ENCODE measurements at places on chromosomes 13 and 19.

- DNase-seq: peak; percentile 67
These were observed 8.9 kb downstream of the CIC start for GRCh38 chr19:42277821-42278451.

GRCh38 chr19:16594131-16594586 lies 21.9 kb upstream of the SLC35E1 start:
- DNase-seq: no peak

- DNase-seq: peak; percentile 64
These were observed at the start of gene SCGB2B2 for GRCh38 chr19:34676697-34677385. SCGB2B2 (minus strand) TSS chr19:34677159; CDS start chr19:34594563, 82,596 bp downstream.

- DNase-seq: no peak
These were observed 149.1 kb downstream of the TM9SF2 start for GRCh38 chr13:99650410-99650809.

DNA sequence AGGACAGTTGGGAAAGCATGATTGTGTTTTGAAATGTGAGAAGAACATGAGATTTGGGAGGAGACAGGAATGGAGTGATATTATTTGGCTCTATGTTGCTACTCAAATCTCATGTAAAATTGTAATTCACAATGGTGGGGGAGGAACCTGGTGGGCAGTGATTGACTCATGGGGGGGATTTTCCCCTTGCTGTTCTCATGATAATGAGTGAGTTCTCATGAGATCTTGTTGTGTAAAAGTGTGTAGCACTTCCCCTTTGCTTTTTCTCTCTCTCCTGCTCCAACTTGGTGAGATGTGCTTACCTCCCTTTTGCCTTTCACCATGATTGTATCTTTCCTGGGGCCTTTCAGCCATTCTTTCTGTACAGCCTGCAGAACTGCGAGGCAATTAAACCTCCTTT lies 1261.0 kb upstream of the ATXN8OS start:
- no peak for DNase-seq

- no peak for DNase-seq
These were observed 91.7 kb downstream of the ATP8A2 start for GRCh38 chr13:25463496-25463895.

GRCh38 chr13:110156301-110157049 lies 150.5 kb downstream of the COL4A1 start:
- no peak for DNase-seq

GRCh38 chr13:114144606-114145244 lies 12.3 kb upstream of the RASA3 start:
- no peak for DNase-seq

DNA sequence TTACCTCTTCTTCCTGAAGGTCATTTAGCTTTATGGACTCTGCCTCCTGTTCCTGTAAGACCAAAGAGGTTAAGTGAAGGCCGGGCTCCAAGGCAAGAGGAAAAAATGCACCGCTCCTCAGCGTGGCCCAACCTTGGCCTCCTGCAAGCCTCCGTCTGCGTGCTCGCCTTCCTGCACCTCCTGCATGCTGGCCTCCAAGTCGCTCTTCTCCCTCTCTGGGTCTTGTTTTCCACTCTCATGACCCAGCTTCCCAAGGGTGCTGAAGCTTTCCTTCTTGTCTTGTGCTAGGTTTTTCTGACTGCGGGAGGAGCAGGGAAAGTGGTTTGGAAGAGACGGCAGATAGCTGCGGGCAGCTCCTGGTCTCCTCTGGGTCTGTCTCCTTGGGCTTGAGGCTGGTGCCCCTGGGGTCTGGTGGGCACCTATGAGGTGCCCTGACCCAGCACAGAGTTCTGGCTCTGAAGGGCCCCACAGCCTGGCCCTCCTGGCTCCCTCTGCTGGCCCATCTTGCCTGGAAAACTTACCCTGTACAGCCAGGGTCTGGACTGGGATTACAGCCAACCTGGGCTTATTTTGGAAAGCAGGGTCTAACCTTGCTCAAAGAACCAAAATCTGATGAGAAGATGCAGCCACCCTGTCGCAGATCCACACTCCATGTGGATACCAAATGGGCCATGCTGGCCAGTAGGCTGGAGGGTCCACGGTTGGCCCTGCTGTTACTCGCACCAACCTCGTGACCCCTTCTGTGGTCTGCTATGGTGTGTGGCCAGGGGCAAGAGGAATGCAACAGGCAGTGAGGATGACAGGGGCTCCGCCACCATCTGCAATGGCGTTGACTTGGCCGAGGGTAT lies 5.2 kb downstream of the C13orf46 start:
- peak; percentile 6 for DNase-seq

GRCh38 chr19:12648088-12648487 lies 18.5 kb downstream of the MAN2B1 start:
- no peak for DNase-seq

GRCh38 chr19:3179739-3180293 lies 1.2 kb downstream of the S1PR4 start:
- no peak for DNase-seq

- DNase-seq: peak; percentile 67
These were observed 120.8 kb upstream of the ZNF507 start for GRCh38 chr19:32224371-32225244.

DNA sequence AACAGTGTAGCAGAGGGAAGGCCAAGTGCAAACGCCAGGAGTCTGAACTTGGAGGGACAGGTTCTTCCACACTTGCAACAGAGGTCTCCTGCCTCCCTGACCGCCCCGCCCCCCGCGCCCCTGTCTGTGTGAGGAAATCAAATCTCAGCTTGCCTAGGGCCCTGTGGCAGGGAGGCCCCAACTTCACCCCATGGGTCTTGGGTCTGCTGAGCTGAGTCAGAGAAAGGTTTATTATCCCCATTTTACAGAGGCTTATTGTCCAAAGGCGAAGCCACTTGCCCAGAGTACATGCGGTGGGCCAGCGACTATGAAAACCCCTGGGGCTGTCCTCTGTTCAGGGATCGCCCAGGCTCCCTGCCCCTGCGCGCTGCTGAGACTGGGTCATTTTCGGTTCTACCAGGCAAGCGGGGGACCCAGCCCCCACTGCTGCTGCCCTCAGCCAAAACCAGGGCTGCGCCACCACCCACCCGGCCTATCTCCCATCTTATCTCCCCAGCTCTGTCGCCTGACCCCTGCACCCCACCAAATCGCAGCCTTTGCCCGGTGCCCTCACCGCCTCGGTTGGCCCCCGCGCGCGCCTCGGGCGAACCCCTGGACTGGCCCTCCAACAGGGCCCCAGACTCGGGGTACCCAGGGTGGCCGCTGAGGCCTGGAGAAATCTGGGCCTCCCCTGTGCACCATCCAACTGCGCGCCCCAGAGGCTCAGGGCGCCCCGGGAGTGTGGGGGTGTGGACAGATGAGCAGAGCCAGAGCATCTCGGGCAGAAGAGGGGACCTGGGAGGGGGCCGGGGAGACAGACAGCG lies 850 bp upstream of the CERS4 start:
- no peak for DNase-seq

DNA sequence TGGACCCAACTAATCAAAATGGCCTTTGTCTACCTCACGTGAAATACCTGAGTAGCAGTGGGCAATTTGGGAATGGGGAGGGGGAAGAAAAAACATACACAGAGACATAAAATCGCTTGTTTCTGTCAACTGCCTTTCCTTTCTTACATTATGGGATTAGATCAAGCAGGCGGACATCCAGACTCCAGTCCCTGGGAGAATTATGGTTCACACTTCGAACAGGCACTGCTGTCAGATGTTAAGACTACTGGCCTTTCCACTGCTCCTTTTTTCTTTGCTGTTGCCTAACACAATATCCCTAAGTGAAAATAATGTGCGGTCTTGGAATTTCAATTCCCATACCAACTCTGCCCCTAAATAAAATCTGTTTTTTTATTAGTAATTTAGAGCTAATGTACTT lies 1719.7 kb upstream of the SLC10A2 start:
- DNase-seq: no peak

DNA sequence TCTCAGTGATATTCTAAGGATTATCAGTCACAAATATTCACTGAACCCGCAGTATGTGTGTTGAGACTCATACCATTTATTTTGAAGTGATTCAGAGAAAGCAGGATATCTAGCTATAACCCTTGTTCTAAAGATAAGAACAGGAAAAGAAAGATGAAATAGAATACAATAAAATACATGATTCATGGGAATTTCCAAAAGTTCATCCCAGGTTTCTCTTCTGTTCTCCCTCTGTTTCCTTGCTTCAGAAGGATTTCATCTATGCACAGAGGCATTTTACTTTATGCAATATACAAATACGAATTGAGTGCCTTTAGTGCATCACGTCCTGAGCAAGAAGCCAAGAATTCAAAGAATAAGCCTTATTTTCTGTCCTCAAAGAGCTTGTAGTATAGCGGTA lies 274.4 kb upstream of the GPC6 start:
- no peak for DNase-seq

- DNase-seq: no peak
These were observed 8.4 kb upstream of the CEACAM19 start for GRCh38 chr19:44662691-44663385.

DNA sequence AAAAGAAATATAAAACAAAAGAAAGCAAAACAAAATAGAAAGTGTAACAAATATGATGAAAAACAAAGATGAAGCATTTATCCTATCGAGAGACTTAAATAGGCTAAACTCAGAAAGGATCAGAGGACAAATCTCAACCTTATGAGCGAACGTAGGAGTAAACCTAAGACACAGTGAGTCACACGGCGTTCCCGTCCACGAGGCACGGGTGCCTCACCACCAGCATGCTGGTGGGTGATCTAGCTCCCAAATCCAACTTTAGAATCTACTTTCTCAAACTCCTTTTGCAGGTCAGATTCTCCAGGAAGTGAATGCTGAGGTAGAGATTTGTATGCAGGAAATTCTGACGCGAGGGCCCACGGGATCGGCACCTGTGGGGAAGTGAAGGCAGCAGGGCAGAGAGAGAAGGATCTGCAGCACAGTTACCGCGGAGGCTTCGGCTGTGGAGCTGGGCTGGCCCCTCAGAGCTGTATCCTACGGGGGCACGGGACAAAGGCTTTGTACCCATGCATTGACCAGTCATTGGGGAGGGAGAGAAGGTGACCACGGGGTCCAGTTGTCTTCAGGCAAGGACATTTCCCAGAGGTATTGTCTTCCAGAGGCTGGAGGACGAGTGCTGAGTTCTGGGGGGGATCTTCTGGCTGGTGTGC lies 7.5 kb upstream of the MIER2 start:
- no peak for DNase-seq

- no peak for DNase-seq
These were observed 42.0 kb downstream of the KLF2 start for GRCh38 chr19:16366433-16367260.

DNA sequence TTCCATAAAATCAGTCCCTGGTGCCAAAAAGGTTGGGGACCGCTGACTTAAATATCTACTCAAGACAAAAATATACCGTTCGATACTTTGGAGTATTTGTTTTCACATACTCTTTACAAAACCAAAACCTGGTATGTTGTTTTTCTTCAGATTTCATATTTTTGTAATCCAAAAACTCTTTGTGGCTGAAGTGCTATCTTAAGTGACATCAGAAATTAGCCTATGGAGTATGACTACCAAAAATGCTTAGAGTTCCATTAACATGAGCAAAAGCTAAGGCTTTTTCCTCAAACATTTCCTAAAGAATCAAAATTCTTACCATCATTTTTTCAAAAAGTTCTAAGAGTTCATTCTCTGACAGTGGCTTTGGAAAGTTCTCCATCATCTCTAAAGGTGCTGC lies 52.0 kb downstream of the DIAPH3 start:
- DNase-seq: no peak

GRCh38 chr13:25906191-25906661 lies 145.6 kb downstream of the SHISA2 start:
- no peak for DNase-seq

GRCh38 chr13:51494156-51494555 lies 41.3 kb upstream of the INTS6 start:
- no peak for DNase-seq

DNA sequence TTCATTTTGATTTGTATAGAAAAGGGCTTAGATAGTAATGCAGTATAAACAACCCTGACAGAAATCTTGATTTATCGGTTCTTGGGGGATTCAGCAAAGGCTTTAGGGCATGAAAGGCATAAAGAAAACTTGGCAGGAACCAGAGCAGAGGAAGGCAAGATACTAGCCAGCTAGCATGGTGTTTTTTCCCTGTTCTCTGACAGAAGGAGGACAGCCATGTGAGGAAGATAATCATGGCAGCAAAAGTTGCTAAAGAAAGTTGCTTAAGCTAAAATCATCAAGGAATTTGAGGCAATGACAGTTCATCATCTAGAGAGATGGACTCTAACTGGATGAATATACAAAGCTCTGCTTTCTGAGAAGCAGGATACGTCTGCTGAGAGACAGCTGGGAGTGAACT lies 294.1 kb downstream of the KCNRG start:
- no peak for DNase-seq

- no peak for DNase-seq
These were observed 20.6 kb downstream of the PBX4 start for GRCh38 chr19:19597809-19598306.

DNA sequence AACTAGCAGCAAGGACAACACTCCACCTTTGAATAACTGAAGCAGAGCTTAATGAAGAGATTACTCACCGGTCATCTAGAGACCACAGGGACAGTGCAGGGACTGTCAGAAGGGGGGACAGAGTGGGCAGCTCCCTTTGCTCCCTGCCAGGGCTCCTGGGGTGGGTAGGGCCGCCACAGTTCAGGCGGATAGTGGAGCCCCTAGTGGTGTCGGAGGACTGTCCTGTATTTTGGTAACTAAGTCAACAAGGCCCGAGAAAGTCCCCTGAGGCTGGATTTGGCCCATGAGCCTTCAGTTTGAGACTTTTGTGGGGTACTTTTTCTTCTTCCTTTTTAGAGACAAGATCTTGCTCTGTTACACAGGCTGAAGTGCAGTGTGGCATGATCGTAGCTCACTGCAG lies 44.6 kb downstream of the GJA3 start:
- DNase-seq: no peak

DNA sequence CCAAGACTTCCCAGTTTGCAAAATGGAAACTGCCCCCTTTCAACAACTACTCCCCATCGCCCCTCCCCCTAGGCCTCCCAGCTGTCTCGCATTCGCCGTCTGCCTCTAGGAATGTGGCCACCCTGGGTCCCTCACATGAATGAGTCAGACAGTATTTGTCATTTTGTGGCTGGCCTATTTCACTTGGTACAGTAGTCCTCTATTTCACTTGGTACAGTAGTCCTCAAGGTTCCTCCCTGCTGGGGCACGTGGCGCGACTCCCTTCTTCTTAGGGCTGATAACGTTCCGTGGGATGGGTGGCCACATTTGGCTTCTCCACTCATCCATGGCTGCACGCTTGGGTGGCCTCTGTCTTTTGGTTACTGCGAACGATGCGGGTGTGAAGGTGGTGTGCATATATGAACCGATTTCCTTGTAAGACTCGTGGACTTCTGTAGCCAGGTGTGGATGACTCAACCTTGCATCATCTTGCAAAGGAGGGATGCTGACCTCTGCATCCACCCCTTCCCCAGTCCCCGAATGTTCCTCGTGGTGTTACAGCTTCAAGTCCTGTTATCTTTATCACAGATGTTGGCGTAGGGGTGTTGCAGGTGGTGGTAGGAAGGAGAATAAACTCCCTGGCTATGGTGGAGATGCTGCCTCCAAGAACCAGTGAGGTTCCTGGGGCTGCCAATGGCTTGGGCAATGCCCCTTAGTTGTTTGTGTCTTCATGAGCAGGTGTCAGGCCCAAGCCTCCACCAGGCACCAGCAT lies 112.1 kb upstream of the SOX1 start:
- DNase-seq: no peak
